ENCODE measurements at places on chromosomes 7 and 10.

DNA sequence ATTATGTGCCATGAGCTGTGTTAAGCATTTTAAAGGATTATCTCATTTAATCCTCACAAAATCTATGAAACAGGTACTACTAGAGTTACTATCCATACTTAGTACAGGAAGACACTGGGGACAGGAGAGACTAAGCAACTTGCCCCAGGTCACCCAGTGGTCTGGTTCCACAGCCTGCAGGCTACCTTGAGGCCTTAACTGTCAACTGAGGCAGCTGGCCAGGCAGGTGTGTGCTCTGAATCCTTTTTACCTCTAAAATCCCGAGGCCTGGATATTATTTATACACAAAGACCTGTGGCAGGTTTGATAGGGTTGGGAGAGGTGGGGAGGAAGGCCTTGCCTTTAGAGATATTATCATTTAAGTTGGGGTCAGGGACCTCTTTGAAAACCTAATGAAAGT, 3.1 kb downstream of the ZNF777 start:
- DNase-seq: no peak

- no peak for DNase-seq
Observed at GRCh38 chr7:85566095-85566794, 379.4 kb upstream of the SEMA3D start.

DNA sequence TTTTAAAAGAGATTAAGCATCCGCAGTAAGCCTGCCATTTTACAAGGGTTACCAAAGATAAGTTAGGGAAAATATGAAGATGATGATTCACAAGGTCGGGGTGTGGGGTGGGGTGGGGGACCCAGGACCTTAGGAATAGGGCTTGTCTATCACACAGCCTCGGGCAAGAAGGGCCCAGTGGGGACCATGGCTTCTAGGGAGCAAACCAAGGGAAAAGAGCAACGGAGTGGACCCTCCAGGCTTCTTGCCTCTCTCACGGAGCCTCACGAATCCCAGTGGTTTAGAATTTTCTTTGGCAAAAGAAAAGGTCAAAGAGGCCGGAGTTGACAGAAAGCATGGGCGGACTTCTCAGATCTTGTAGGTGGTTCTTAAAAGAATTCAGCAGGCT, 1.3 kb downstream of the PRKCQ start:
- no peak for DNase-seq

- DNase-seq: peak; percentile 79
Observed at GRCh38 chr10:25068152-25069058, 52.0 kb downstream of the THNSL1 start.

DNA sequence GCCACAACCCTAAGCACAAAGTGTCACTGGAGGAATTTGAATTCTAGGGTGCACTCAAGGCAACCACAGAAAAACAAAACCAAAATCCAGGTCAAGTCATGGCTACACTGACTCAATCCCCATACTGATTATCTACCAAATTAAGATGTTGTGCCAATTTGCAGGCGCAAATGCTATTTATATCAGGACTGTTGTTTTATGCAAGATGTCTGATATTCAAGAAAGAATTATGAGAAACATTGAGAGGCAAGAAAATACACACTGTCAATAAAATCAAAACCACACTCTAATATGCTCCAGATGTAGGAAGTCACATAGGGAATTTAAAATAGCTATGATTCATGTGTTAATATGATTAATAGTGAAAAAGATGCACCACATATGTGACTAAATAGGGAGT, 141.3 kb upstream of the MINDY3 start:
- peak; percentile 19 for DNase-seq

DNA sequence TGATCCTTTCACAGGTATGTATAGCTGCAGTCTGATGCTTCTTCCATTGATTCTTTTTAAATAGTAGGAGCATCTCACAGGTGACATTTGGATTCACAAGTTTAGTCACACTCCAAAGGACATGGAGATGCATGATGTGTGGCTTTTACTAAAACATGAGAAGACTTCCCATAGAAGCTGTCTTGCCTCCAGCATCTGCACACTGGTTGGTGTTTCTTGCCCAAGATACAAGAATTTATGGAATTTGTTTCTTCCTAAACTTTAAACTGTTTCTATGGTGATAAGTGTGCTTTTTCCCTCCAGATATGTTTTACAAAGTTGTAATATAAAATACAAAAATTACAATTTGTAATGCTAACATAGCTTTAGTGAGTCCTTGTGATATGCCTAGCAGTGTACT, 24.2 kb downstream of the ADIRF start:
- no peak for DNase-seq

DNA sequence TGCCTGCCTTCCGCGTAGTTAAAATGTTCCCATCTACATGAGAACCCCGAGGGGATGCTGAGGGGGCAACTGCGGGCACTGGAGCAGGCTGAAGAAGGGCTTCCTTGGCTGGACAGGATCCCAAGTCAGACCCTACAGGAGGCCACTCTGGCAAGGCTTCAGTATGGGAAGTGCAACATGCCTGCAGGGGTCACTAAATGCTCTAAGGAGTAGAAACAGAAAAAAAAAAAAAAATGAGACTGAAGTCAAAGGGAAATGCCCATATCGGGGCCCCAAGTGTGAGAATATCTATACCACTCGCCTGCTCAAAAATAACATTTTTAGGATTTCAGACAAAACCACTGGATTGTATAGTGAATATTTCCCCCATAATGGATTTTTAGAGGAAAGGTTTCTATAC, 33.5 kb downstream of the FAM204A start:
- DNase-seq: peak; percentile 2

DNA sequence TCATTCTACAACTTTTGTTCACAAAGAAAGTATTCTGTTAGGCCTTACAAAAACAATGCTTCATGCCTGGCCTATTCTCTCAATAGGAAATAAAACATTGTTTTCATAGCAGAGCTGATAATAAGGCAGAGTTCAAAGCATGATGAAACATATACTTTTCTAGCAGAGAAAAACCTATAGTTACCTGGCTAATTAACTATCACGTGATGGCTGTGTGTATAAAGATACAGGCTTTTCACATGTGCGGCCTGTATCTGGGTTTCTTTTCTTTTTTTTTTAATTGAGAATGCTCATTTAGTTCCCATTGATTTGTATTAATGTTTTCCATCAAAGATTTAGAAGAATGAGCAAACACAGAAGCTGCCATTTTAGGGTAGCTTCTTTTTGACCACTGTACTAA, 51.7 kb downstream of the ARID5B start:
- no peak for DNase-seq

DNA sequence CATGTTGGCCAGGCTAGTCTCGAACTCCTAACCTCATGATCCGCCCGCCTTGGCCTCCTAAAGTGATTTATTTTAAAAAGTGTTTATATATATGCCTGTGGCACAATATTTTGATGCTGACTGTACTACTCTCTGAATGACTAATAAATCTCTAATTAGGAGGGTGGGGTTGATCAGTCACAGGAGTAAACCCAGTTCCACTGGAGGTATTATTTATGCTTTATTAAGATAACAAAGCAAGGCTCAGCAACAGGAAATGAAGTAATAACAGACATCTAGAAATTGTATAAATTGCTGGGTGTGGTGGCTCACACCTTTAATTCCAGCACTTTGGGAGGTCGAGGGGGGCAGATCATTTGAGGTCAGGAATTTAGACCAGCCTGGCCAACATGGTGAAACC, 26.0 kb upstream of the MCU start:
- DNase-seq: peak; percentile 46

GRCh38 chr7:27156916-27157701, 634 bp upstream of the HOXA7 start:
- DNase-seq: no peak

GRCh38 chr10:105700218-105700617, 1059.1 kb downstream of the SORCS3 start:
- no peak for DNase-seq

GRCh38 chr10:79088176-79088575, 19.4 kb downstream of the ZMIZ1 start:
- no peak for DNase-seq

DNA sequence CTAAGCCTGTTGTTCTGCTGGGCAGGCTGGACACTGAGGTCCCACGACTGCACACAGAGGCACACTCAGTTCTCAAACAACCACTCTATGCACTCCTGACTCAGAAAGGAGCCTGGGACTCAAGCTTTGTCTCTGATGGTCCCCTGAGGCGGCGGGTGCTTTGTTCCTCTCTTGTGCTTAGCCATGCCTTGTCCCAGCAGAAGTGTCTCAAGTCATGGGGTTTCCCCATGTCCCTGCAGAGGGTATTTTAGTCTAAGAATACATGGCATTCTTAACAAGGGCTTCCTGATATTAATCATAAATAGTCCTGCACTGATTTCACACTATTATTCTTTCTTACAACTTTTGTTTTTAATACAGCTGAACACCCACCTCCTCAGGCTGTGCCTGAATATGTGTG, 72.5 kb downstream of the CXCL12 start:
- no peak for DNase-seq

- peak; percentile 59 for DNase-seq
Observed at GRCh38 chr7:101507791-101508252, 121.3 kb downstream of the MYL10 start.

GRCh38 chr7:122762071-122762470, 59.3 kb upstream of the RNF148 start:
- DNase-seq: no peak

GRCh38 chr7:48078470-48078869, 10.6 kb upstream of the UPP1 start:
- DNase-seq: peak; percentile 22

DNA sequence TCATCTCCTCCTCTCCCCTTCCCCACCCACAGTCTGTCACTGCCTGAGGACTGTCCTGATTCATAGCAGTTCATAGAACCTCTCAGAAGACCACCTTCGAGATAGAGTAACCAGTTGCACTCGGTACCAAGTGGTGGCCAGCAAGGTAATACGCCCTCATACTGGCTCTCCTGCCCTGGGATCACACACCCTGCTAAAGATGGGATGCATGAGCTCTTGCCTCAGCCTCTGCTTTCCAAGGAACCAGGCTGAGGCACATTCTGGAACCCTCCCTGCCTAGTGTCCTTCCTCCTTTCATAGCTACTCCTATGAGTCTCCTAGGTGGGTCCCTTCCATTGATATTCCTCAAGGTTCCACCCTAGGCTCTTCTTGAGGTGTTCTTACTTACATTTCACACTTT, 15.5 kb downstream of the CFAP43 start:
- DNase-seq: no peak

- DNase-seq: no peak
Observed at GRCh38 chr10:28090506-28090905, 91.6 kb upstream of the ODAD2 start.

DNA sequence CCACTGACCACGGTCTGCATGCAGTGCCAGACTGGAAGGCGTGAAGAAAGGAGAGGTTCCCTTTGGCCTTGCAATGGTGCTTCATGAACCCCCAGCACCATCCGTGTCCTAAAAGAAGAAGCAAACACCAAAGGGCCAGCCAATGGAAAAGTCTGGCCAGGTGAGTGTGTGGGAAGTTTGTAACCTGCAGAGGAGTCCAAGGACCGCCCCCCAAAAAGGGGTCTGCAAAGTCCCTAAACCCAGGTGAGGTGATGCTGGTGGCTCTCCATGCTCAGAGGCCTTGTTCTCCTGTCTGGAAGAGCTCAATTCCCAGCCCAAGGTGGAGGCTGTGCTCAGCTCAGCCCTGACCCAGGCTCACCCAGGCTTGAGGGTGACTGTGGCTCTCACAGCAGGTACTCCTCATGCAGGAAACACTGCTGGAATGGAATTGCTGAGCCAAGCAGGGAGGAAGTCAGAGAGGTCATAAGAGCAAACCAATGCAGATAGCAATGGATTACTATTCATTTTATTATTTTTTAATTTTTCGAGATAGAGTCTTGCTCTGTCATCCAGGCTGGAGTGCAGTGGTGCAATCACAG, 52.4 kb upstream of the NANOS1 start:
- no peak for DNase-seq

DNA sequence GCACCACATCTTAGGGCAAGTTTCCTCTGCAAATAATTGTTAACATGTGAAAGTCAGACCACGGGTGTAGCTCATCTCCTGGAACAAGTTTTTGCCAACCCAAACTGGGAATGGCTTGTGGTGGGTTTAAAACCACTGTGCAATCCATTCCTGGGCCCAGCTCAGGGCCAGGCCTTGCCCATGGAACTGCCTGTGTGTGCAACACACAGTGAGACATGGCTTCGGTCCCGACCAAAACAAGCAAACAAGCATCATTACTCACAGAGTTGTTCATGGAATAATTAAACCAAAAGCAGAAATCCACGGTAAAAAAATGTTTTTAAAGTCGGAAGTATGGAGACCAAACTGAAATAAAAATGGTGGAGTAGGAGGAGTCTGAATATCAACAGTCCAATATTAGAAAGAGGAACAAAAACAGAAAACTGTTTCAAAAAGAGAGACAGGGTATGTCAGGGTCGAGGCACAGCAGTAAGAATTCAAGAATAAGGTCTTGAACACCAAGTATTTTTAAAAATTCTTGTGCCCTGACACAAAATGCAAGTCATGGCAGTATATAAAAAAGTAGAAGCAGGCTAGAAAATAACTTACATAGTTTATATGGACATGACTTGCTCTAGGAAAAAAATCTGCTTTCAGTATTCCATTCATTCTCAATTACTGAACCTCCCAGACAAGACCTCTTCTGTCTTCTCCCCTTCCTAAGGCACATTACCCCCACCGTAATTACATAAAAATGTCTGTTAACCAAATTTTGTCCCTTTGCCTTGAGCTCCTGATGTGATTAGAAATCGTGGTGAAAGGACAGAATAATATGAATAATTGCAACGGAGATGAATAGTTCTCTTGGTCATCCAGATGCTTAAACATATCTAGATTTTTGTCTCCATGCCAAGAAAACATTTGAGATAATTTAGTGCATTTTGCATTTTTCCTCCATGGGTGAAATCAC, 88.4 kb downstream of the FAS start:
- DNase-seq: peak; percentile 97

DNA sequence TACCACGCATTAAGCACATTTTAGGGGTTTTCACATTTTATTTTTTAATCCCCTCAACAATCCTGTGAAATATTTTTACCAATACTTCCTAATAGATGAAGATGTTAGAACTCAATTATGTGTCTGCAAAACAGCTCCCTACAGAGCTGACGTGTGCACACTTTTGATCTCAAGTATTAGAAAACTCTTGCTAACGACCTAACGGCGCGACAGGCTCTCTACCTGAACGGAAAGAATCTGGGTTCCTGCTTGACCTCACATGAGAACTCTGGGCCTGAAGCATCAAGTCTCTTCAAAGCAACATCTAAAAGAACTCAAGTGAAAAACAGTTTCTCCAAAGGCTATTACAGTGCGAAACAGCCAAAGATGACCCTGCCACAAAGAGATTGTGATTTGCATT, 113.9 kb downstream of the DOCK4 start:
- no peak for DNase-seq

GRCh38 chr10:66521506-66521905, 404.3 kb upstream of the LRRTM3 start:
- peak; percentile 6 for DNase-seq

- DNase-seq: no peak
Observed at GRCh38 chr7:72343991-72344390, 68.1 kb downstream of the CALN1 start.
